WTC11 (cell line): ENCODE measurements at places on chromosomes 13 and 19. TPM values are rescaled to one million over a fixed set of nuclear protein-coding genes. Genes with fewer than 3 reads are reported as not detected.

DNA sequence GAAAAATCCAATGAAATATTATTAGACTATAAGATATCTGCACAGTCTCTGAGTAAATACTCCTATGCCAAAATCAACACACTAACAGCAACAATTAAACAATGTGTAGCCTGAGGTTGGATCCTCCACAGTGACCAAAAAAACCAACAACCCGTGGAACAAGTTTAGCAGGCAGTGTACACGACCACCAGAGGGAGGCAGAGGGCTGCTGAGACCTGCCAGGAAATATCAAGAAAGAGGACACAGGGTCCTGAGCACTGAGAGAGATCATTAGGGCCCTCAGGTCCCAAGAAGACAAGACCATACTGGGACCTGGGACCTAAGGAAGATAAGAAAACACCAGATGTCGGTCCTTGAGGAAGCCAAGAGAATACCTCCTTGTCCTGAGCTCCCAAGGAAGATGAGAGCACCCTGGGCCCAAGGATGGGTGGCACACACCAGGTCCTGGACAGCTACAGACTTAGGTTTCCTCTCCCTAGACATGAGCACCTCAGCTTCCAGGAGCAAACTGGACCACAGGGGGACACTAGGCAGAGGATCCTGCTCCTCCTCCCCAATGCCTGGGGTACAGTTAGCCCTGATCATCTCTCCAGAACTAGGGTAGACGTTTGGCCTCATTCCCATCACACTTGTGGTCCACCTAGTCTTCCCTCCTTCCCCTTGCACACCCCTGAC is 822 bp upstream of the ZNF274 start:
- peak; percentile 79 for DNase-seq

The VN1R2 gene
- not detected in 3 replicates for total RNA-seq

DNA sequence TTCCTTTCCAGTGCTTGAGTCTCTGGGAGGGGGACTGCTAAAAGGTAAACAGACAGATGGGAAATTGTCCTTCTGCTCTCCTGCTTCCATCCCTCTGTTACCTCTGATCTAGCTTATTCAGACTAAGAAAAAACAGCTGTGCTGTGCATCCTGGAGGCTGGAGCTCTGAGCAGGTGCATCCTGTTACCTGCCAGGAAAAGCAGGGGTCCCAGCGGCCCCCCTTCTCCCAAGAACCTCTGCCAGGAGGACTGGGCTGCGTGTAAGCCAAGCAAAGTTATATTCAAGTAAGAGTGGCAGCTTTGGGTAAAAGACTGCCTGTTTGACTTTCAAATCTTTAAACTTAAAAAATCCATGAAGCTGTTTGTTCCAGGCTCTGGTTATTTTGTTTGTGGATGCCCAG is 75.1 kb downstream of the C13orf42 start:
- no peak for DNase-seq

DNA sequence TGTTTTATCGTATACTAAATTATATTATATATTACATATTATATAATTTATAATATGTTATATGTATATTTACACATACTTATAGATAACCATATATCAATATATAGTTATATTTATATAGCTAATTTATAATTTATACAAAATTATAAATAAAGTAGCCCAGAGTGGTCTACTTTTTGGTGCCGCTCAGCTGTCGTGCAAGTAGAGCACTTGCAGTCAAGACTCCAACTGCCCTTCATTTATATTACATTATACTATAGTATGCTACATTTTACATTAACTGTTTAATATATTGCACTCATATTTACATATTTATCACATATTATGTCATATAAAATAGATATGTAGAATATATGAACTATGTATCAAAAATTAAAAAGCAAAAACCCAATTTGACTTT is 1124.7 kb upstream of the MIR17HG start:
- no peak for DNase-seq

DNA sequence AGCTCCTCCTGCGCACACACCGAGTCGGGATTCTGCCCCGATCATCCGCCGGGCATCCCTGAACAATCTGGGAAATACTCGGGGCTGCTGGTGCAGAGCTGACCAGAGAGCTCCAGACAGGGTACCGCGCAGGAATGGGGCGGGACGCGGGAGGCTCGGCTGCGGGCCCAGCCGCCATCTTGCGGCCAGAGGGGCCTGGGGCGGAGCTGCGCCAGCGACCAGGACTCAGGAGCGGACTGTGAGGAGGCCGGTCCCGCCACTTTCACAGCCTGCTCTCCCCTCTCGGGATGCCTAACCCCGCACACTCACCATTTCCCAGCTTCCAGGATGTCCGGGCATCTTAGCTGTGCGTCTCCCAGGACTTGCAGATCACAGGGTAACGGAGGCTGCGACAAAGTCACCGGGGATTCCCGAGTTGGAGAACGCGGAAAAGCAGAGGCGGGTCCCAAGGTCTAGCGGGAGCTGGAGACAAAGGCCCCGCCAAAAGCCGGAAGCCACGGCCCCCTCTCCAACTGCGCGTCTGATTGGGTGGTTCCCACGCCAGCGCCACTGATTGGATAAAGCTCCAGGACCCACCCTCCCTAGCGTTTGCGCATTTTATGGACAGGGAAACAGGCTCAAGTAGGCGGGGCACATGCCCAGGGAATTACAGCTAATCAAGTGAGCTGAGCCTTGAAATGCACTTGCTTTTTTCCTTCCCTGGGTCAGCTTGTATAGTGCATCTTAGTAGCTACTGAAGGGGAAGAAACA is 15.8 kb upstream of the ZNF43 start:
- DNase-seq = peak; percentile 95
